ENCODE measurements at places on chromosomes 6 and 20. TPM values are rescaled to one million over a fixed set of nuclear protein-coding genes. Genes with fewer than 3 reads are reported as not detected.

The TRIM39 gene
- polyA plus RNA-seq: 11.8 TPM

DNA sequence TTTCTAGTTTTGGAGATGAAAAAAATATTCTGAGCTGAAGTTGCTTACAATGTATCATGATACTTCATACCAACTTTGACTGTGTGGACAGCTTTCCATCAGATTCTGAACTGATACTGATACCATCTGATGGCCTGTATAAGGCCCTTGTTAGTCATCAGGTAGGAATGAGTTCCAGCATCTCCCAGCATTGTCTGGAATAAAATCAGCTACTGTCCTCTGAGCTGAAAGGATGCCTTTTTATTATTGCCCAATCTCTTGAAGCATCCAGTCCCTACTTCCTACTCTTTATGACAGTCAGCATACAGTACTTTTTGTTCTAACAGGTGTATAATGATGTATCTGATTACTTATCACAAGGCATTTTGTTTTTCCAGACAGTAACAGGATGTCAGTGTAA lies 70.6 kb upstream of the EYA4 start:
- no peak for DNase-seq

GRCh38 chr6:3253597-3253961 lies 5.2 kb upstream of the PSMG4 start:
- no peak for DNase-seq

DNA sequence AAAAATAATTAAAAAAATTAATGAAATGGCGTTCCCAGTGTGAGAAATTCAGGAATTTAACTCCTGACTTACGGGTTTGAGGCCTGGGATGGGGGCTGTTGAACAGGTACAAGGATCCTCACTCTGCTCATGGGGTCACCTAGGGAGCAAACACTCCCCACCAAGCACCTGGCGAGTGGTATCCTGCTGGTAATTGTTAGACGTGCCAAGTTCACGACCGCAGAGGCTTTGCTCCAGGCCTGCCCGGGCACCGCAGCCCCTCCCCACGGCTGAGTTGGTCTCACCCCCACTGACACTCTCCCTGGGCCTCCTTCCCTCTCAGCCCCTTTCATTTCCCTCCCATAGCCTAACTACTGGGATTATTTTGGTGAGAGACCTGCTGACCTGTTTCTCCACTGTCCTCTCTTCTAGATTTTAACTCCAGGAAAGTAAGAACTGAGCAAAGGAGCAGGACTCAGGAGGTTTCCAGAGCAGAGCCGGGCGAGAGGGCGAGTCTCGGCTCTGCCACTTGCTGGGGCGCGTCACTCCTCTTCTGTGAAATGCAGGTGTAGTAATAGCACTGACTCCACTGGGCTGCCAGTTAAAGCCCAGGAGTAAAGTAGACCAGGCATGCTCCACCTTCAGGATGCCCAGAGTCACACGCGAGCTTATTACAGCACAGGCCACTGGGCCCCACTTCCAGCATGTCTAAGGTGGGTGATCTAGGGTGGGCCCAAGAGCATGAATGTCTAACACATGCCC lies 22.8 kb downstream of the BMP7 start:
- DNase-seq: no peak

The CD93 gene
- polyA plus RNA-seq: 10.0 TPM

GRCh38 chr20:40565001-40565681 lies 123.9 kb downstream of the MAFB start:
- DNase-seq: no peak
